ENCODE measurements at places on chromosomes 7 and 10.

- DNase-seq: no peak
Measured at GRCh38 chr10:45513551-45513950, 139.5 kb downstream of the ALOX5 start.

DNA sequence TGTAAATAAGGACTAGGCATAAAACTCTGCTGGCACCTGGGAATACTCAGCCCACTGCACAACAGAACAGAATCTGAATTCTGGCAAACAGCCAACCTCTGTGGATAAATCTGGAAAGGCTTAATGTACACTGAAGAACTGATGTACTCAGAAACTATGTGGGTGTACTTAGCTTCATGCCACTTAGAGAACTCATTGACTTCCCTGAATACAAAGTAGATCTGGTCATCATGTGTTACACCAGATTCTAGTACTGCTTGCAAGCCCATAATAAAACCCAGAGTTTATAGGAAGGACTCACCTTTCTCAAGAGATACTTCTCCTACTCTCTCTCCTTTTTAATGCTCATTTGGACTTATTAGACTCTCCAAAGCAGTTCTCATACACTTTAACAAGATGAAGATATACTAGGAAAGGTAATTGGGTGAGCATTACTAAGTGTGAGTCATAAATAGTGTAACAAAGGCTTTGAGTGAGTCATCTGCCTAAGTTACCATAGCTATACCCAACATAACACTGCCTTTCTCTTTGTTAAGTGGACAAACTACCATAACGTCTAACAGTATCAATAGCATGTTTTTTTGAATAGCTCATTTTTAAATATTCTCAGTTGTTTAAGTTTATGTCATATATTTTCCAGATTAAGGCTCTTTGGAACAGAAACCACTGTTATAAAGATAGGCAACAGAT, 309.1 kb downstream of the MDFIC start:
- DNase-seq: no peak

GRCh38 chr10:29100505-29100904, 188.4 kb upstream of the LYZL1 start:
- DNase-seq: no peak

DNA sequence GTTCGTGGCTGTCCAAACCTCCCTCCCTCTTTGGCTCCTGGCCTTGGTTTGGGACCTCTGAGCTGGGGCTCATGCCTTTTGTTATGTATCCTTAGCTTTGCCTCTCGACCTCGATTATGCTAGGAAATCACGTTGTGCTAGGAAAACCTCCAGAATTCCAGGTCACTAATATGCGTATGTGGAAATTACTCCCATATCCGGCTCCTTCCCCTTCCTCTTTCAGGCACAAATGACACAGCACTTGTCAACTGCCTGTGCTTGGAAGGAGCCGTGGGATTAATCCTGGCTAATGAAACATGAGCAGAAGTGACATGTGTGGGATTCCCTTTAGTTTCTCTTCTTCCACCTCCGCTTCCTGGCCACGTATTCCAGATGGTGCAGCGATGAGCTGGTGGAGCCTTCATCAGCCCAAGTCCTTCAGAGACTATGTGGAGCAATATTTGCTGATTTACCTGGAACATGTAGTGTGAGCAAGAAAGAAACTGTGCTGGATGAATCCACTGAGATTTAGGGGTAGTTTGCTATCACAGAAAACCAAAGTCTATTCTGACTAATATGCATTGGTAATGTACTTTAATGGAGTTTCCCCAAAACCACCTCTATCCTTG, 149.2 kb downstream of the REEP3 start:
- no peak for DNase-seq

DNA sequence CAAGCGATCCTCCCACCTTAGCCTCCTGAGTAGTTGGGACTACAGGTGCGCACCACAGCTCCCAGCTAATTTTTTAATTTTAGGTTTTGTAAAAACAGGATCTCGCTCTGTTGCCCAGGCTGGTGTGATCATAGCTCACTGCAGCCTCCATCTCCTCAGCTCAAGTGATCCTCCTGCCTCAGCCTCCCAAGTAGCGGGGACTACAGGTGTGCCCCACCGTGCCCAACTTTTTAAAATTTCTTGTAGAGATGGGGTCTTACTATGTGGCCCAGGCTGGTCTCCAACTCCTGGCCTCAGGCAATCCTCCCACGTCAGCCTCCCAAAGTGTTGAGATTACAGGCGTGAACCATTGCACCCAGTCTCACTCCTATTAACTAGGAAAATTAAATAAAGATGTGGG, 7.5 kb downstream of the TMEM225B start:
- DNase-seq: no peak

- DNase-seq: no peak
Measured at GRCh38 chr10:51642581-51642980, 56.8 kb downstream of the CSTF2T start.

Measured in activated CD4-positive, alpha-beta T cell treated with anti-CD3 and anti-CD28 coated beads, Interleukin-2, amount 10 ng/mL, durations not matched to agents 7 days and 5 days (primary cell).